ENCODE measurements at places on chromosomes 4 and X.

DNA sequence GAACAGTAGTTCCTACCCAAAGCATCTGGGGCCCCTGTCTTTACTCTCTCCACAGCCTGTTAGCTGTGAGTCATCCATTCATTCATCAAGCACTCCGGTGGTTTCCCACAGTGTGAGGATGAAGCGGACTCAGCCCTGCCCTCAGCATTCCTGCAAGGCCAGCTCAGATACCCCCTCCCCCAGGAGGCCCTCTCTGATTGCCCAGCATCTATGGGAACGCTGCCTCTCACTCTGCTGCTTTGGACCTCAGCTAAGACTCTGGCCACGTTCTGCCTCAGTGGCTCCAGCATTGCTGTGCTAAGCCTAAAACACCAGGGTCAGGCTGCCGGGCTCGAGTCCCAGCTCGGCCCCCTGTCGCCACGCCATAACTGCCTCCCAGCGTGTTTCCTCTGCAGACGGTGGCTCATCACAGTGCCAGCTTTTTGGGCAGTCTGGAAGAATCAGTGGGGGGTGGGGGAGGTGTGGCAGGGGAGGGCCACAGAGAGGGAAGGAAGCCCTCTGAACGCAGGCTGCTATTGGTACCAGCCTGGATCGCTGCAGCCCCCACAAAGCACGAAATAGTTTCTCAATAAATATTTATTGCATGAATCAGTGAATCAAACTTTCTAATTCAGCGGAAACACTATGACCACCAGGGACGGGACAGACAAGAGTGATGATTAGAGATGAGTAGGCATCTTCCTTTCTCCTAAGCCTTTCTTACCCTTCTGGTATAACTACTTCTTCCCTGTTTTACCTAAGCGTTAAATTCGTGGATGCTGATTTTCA, 74.4 kb downstream of the SORCS2 start:
- no peak for DNase-seq

DNA sequence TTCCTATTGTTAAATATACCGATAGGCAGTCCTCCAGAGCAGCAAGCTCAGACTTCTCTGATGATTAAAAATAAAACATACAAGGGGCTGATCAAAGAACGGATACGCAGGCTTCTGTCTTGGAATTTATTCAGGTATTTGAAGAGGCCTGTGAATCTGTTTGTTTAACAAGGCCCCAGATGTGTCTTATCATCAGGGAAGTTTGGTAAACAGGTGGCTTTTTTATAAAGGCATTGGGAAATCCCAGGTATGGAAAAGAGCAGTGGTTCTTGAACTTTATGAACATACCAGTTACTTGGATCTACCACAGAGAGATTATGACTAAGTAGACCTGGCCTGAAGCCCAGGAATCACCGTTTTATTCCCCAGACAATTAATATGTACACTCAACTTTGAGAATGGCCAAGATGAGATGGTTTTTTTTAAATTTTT, 47.9 kb downstream of the SOWAHB start:
- DNase-seq = no peak

GRCh38 chrX:15755091-15755490, 17.0 kb downstream of the CA5B start:
- no peak for DNase-seq

GRCh38 chr4:53532521-53532920, 58.8 kb downstream of the LNX1 start:
- DNase-seq = no peak

DNA sequence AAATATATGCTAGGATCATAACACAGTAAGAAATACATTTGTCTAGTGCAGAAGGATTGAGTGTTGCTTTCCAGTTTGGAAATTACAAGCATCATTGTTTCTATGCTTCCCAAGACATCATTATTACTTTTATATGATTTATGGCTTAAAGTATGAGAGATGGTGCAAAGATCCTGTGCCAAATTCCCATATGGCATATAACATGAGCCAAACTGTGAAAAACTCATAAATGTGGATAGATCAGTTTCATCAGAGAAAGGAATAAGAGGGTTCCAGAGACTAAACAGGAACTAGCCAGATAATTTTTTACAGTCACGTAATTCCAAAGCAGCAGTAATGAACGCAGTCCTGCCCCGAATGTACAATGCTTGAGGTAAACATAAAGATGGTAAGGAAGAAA, 126.3 kb downstream of the PRDM5 start:
- no peak for DNase-seq

DNA sequence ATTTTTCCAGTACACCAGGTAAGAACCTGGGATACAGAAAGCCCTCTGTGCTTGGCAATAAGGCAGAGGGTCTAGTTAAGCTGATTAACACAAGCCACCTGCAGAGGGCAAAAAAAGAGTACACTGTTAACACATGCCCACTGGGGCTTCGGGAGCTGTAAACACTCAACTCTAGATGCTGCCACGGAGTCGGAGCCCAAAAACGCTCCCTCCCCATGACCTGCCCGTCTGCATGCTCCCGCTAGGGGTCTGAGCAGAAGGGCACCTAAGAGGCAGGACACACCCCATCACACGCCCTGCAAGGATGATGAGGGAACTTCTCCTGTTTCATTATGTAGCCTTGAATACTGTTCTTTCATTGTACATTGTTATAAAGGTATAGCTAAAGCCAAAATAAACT, 715.6 kb upstream of the AADAT start:
- DNase-seq = no peak

- DNase-seq = no peak
These were observed 398.2 kb downstream of the MID1IP1 start for GRCh38 chrX:39199429-39199828.

GRCh38 chr4:140308366-140309123, 64.9 kb upstream of the SCOC start:
- DNase-seq = no peak

GRCh38 chrX:15769300-15769954, 20.9 kb upstream of the ZRSR2 start:
- no peak for DNase-seq

DNA sequence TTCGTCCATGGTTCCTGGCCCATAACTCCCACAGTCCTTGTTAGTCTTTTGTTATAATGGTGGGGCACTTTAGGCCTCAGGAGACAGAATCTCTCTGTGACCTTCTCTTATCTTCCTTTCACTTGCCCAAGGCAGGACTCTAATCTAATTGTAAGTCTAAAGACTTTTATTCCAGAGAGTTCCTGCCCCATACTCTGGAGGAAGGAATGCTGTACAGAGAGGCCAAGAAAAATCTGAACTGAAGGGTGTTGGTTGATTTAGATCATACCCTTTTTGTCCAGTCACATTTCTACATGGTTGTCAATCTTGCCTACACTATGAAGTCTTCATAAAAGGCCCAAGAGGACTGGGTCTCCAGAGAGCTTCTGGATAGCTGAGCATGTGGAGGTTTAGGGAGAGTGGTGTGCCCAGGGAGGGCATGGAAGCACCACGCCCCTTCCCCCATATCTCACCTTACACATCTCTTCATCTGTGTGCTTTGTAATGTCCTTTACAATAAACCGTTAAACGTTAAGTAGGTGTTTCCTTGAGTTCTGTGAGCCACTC, 84.5 kb downstream of the AFF1 start:
- DNase-seq = no peak

- no peak for DNase-seq
These were observed 150.1 kb upstream of the NEIL3 start for GRCh38 chr4:177159600-177159999.

- no peak for DNase-seq
These were observed 289.7 kb downstream of the STK32B start for GRCh38 chr4:5340991-5341451.

- DNase-seq = no peak
These were observed 38.8 kb upstream of the CAPN6 start for GRCh38 chrX:111309083-111309482.

DNA sequence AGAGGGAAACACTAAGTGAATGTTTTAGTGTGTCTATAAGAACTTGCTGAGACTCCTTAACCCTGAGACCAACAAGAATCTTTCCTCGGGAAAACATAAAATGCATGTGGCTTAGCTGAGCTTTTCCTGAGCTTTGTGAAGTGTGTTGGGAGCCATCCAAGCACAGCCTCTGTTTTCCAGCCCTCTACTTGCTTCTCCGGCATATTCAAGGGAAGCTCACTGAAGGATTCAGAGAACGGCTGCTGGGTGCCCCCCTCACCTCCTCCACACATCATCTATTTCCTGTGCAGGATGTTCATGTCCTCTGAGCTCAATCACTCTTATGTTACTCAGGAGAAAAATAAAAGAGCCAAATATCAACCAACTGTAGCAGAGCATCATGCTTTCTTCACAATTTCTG, 492.1 kb downstream of the IL15 start:
- no peak for DNase-seq

GRCh38 chrX:95791876-95792275, 892.8 kb upstream of the DIAPH2 start:
- no peak for DNase-seq

- DNase-seq = no peak
These were observed 50.4 kb upstream of the PGAM4 start for GRCh38 chrX:78019586-78020483.

DNA sequence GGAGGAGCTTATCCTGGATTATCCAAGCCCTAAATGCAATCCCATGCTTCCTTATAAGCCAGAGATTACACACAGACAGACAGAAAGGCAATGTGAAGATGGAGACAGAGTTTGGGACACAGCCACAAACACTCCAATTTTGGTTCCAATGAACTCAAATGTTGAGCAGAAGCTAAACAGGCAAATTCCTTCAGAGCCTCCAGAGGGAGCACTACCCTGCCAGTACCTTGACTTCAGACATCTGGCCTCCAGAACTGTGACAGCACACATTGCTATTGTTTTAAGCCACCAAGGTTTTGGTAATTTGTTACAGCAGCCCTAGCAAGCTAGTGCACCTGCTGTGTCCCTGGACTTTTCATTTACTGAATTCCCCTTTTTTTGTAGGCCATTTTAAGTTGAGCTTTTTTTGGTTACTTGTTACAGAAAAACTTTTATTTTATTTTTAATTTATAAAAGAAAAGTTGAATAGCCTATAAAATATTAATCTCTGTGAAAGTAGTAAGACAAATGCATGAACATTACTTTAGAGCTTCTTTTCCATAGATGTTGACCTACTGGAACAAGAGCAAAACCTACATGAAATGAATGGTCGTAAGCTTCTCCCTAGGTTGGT, 33.4 kb upstream of the SRD5A3 start:
- DNase-seq = no peak
